ENCODE measurements at places on chromosomes 3 and 15.

DNA sequence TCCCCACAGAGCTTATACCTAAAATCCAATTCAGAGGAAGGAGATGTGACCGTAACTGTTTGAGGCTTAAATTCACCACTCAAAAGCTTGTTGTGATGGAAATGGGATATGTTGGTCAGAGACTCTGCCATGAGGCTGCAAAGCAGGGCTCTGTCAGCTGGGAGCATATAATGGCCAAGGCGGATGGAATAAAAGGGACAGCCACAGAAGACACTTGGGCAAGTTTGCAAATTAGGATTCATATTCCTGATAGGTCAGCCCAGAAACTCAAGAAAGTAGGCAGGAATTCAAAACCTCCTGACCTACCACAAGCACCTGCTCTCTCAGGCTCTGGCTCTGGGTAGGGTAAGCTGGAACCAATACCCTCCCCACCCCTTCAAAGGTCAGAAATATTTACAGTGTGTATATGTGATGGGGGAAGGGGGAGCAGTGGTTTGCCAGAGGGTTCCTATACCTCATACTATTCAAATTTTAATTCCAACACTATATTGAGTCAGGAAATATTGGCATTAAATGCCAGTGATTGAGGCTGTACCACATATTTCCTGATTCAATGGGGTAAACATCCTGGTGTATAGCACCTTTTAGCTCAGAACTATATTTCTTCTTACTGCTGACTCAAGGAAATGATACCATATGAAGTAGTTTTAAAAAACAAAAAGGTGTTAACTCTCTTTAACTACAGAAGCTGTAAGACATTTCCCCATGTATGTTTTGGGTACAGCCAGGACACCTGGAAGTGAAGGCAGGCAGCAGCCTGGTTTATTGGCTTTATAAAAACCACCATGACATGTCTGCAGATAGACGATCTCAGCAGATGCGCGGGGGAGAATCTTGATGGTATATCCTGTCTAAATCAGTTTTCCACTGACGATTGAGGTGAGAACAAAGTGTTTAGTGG is 19.2 kb downstream of the FYCO1 start:
- no peak for DNase-seq

- no peak for DNase-seq
These were observed 437.1 kb upstream of the CBLB start for GRCh38 chr3:106305882-106306435.

GRCh38 chr15:35784745-35785144 is 238.8 kb upstream of the DPH6 start:
- DNase-seq: no peak

GRCh38 chr15:60376677-60377095 is 21.1 kb downstream of the ANXA2 start:
- DNase-seq: no peak

DNA sequence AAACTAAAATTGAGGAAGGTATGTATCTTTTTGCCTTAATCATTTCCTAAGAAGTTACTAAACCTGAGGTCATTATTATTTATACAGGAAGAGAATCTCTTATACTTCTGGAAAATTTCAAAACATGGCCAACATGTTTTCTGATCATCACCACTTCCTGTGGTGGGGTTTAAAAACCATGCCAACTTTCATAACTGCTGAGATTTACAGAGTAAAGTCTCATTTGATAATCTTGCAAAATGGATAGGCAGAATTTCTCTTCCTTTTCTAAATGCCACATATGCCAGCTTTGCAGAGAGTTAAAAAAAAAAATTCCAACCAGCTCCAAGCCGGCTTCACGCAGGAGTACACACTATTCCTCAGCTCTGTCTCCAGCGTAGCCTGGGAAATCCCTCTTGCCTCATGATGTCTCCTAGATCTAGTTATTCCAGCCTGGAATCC is 124.3 kb upstream of the SPRED1 start:
- no peak for DNase-seq

GRCh38 chr3:23999012-23999641 is 54.0 kb downstream of the NR1D2 start:
- no peak for DNase-seq
